ENCODE measurements at places on chromosomes 6 and 20.

- DNase-seq, result no peak
Observed at GRCh38 chr6:11634948-11635347, 97.4 kb downstream of the TMEM170B start.

DNA sequence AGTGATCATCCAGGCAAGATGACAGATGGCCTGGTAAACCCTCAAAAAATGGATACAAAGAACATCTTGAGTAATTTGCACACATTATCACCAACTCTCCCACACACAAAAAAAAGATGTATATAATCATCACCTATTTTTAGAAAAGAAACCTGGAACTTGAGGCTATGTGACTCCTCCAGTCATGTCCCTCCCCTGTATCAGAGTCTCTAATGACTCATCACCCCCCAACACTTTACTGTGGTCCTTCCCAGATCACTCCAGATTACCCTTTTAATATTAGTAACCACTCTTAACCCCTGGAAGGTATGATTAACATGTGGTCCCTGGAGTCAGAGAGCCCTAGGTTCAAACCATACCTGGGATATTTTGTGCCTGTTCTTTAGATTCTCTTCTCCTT, 144.8 kb downstream of the ZNF217 start:
- DNase-seq, result no peak

DNA sequence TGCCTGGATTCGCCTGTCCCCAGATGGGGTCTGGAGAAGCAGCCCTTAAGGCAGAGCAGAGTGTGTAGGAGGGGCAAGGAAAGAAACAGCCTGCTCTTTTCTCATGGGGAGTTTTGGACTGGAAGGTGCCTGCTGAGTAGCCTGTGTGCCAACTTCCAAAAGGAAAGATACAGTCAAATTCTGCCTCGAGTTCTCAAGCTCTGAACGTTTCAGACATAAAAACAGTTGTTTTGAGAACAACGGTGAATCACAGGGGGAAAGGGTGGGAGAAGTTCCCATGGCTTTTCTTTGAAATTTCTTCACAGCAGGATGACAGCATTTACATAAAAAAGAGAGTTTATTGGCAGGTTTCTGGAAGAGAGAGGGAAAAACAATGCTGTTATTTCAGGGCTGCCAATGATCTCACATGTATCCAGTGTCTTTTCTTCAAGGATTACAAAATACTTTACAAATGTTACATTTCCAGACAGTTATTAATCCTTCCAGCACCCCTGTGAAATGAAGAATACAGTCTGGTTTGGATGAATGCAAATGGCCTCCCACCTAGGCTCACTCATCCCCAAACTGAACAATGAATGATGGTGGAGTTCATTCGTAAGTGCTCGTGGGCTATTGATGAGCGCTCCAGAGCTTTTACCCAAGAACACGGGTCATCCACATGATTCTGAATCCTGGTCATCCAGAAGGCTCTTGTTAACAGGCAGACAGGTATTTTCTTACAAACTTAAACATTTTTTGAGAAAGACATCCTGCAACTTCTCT, 33.8 kb upstream of the ECI2 start:
- no peak for DNase-seq

- DNase-seq, result no peak
Observed at GRCh38 chr6:29461021-29461814, 4.3 kb downstream of the OR2H1 start.

DNA sequence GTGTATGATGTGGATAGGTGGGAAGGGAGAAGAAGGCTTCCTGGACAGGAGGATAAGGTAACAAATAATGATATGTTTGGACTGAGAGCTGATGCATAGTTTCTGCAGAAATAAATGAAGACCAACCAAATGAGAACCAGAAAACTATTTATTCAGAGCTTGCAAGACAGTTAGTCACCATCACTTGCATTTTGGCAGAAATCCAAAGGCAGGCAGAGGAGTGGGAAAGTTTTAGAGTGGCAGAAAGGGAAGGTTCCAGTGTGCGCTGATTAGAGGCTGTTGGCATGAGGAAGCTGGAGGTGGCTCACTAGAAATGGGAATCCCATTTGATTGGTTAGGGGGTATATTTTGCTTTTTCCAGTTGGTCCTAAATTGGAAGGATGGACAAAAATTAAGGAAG, 13.0 kb upstream of the F13A1 start:
- DNase-seq, result no peak

DNA sequence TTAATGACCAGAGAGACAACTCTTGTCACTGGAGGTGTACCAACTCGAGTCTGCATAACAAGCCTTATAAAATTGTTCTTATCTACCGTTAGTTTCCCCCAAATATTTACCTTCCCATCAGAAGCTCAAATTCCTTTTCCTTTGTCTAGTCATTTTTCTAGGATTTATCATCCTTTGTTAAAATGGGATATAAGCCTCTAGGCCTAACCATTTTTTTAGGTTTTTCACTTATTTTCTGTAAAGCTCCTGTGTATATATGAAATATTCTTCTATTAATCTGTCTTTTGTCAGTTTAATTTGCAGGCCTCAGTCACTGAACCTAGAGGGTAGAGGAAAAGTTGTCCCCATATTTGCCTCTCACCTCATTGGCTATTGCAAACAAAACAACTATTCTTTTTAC, 99.6 kb upstream of the TNFAIP3 start:
- DNase-seq, result no peak

- DNase-seq, result no peak
Observed at GRCh38 chr6:28107506-28107905, 16.9 kb upstream of the ZSCAN16 start.

GRCh38 chr20:25277051-25277801, 29.3 kb downstream of the PYGB start:
- DNase-seq, result no peak

- no peak for DNase-seq
Observed at GRCh38 chr6:43762966-43763695, 6.9 kb upstream of the VEGFA start.

Measured in HL-60 (cell line).